CD14-positive monocyte (primary cell): ENCODE measurements at places on chromosomes 4 and X. TPM values are rescaled to one million over a fixed set of nuclear protein-coding genes. Genes with fewer than 3 reads are reported as not detected.

RAB41 gene
- polyA plus RNA-seq, result not detected

PDGFRA gene
- polyA plus RNA-seq, result not detected

IKBKG gene
- 31.3 TPM for polyA plus RNA-seq

ATOH1 gene
- polyA plus RNA-seq, result not detected

NDST4 gene
- polyA plus RNA-seq, result not detected in 2 replicates

VSIG4 gene
- polyA plus RNA-seq, result 10.2 TPM

CXXC4 gene
- polyA plus RNA-seq, result not detected

C4orf51 gene
- not detected for polyA plus RNA-seq

UBQLN2 gene
- 38.4 TPM for polyA plus RNA-seq

COX7B gene
- polyA plus RNA-seq, result 560 TPM

EMCN gene
- not detected for polyA plus RNA-seq

SPRY1 gene
- 3.7 TPM for polyA plus RNA-seq

JCHAIN gene
- polyA plus RNA-seq, result 0.41 TPM in 1 of 2 replicates, not detected in the other

CSAG1 gene
- polyA plus RNA-seq, result not detected

DNA sequence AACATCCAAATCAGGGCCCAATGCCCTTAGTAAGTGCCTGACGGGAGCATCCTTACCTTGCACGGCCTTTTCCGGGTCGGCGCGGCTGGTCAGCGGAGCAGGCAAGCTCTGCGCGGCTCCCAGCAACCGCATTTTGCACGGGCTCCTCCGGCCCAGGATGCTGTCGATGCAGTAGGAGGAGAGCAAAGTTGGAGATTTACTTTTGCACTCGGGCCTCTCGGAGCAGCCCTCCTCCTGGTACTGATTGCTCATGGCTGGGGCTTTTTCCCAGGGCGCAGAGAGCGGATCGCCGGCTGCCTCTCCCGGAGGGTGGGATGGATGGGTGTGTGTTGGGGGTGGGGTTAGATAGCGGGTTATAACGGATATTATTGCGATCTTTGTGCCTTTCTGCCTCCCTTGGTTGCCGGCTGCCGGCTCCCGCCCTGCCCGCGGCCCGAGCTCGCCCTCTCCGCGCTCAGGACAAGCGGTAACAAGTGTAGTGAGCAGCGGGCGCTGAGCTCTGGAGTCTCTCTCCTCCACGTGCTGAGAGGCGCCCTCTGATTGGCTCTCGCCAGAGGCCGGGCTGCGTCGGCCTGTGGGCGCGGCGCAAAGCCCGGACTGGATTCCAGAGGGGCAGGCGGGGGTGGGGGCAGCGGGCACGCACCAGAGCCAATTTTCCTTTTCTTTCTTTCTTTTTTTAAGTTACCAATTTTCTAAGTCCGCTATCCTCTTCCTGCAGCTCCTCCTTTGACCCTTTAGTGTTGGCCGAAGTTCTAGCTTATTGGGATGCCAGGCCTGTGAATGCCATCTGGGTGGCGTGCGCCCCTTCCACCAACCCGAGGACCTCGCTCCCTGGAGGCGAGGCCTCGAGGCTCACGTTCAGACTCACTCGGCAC, at the start of gene ARX:
TSS of gene ARX (minus strand) at position 480 of the 875 bp plus-strand sequence. CDS start at position 252, 228 bp downstream.
- H3K4me1 ChIP-seq, result peaks cover 23% of the 10 kb centered on the region
- no peak within 1 kb of the TSS for H3K4me3 ChIP-seq
- H3K36me3 ChIP-seq, result no peaks in the 10 kb centered on the region
- H3K27ac ChIP-seq, result no peak within 1 kb of the TSS
- peaks cover 64% of the 10 kb centered on the region for H3K27me3 ChIP-seq

- no peak overlapping the region for H3K27ac ChIP-seq
- no peak for DNase-seq
- H3K4me3 ChIP-seq, result no peak overlapping the region
- no peaks in the 10 kb centered on the region for H3K27me3 ChIP-seq
These were observed 91.5 kb upstream of the ZNF827 start for GRCh38 chr4:146029939-146030710.

DNA sequence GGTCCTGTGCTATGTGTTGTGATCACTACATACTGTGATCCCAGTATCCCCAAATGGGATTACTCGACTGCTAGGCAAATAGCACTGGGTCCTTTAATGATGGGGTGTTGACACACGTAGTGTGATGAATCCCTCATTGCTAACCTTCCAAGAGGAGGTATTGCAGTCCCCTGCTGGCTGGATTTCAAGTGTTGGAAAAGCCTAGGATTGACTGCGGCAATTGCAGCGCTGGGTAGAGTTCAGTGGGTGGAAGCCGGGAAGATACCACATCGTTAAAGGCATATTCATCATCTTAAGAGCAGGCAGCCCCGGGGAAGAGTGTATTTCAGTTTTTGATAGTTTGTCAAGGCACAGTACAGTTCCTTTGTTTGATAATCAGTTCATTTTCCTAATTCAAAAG, 159.9 kb downstream of the TRIML1 start:
- no peak overlapping the region for H3K4me3 ChIP-seq
- H3K27me3 ChIP-seq, result no peaks in the 10 kb centered on the region
- H3K27ac ChIP-seq, result no peak overlapping the region
- DNase-seq, result no peak

DNA sequence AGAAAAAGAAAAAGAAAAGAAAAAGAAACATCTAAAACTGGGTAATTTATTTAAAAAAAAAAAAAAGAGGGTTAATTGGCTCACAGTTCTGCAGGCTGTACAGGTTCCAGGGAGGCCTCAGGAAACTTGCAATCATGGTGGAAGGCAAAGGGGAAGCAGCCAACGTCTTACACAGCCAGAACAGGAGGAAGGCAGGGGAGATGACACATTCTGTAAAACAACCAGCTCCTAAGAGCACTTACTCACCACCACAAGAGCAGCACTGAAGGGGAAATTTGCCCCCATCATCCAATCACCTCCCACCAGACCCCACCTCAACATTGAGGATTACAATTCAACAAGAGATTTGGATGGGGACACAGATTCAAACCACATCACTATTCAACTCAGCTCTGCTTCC, 36.8 kb upstream of the TMEM184C start:
- H3K27me3 ChIP-seq, result no peaks in the 10 kb centered on the region
- no peak overlapping the region for H3K4me3 ChIP-seq
- H3K27ac ChIP-seq, result no peak overlapping the region
- H3K36me3 ChIP-seq, result no peaks in the 10 kb centered on the region

DNA sequence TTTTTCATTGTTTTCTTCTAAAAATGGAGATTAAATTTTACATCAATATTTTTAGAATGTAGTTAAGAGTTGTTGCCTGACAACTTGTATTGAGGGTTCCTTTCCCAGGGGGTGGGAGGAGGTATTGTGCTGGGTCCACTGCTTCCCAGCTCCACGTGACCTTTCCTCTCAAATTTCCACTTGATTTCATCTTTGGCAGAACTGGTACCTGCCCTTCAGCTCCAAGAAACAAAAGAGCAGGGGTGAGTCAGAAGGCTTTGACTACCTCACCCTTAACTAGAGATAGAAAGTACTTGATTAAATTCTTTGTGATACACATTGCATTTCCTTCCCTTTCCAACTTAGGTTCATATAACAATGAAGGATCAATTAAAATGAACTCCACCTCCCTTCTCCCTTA, 19.7 kb downstream of the TRIM2 start:
- H3K4me1 ChIP-seq, result peaks cover 9% of the 10 kb centered on the region
- H3K27me3 ChIP-seq, result peaks cover 5% of the 10 kb centered on the region
- no peak overlapping the region for H3K27ac ChIP-seq
- DNase-seq, result no peak
- no peak overlapping the region for H3K4me3 ChIP-seq

- no peaks in the 10 kb centered on the region for H3K36me3 ChIP-seq
- no peaks in the 10 kb centered on the region for H3K27me3 ChIP-seq
- H3K4me3 ChIP-seq, result no peak overlapping the region
- H3K27ac ChIP-seq, result no peak overlapping the region
These were observed 430.1 kb downstream of the ANKRD50 start for GRCh38 chr4:124282301-124282898.

GRCh38 chrX:136630881-136631280, 17.1 kb upstream of the CD40LG start:
- no peak overlapping the region for H3K27ac ChIP-seq
- H3K4me1 ChIP-seq, result no peaks in the 10 kb centered on the region
- H3K4me3 ChIP-seq, result no peak overlapping the region
- no peaks in the 10 kb centered on the region for H3K36me3 ChIP-seq
- H3K27me3 ChIP-seq, result peaks cover 3% of the 10 kb centered on the region
- no peak for DNase-seq

DNA sequence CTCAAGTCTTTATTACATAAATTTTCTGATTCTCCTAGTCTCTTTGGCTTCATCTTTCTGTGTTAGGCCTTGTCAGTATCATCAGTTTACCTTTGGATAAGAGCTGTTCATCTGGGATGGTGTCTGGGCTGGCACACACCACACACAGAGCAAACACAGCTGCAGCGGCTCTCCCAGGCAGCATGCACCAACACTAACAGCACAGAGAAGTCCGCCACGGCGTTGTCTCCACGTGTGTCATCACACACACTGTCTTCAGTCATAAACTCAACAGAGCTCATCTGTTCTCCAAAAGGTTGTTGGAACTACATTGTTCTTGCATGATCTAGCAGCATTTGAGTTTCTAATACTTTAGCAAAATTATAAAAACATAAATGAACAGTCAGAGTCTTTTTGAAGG, 851.9 kb upstream of the FRG1 start:
- H3K27ac ChIP-seq, result no peak overlapping the region
- no peaks in the 10 kb centered on the region for H3K27me3 ChIP-seq
- H3K4me1 ChIP-seq, result no peaks in the 10 kb centered on the region
- no peaks in the 10 kb centered on the region for H3K36me3 ChIP-seq
- H3K4me3 ChIP-seq, result no peak overlapping the region
- DNase-seq, result no peak

GRCh38 chr4:146949559-146949958, 3.9 kb upstream of the TTC29 start:
- H3K36me3 ChIP-seq, result no peaks in the 10 kb centered on the region
- H3K4me3 ChIP-seq, result no peak overlapping the region
- no peaks in the 10 kb centered on the region for H3K27me3 ChIP-seq
- H3K27ac ChIP-seq, result no peak overlapping the region
- peaks cover 19% of the 10 kb centered on the region for H3K4me1 ChIP-seq
- DNase-seq, result no peak

DNA sequence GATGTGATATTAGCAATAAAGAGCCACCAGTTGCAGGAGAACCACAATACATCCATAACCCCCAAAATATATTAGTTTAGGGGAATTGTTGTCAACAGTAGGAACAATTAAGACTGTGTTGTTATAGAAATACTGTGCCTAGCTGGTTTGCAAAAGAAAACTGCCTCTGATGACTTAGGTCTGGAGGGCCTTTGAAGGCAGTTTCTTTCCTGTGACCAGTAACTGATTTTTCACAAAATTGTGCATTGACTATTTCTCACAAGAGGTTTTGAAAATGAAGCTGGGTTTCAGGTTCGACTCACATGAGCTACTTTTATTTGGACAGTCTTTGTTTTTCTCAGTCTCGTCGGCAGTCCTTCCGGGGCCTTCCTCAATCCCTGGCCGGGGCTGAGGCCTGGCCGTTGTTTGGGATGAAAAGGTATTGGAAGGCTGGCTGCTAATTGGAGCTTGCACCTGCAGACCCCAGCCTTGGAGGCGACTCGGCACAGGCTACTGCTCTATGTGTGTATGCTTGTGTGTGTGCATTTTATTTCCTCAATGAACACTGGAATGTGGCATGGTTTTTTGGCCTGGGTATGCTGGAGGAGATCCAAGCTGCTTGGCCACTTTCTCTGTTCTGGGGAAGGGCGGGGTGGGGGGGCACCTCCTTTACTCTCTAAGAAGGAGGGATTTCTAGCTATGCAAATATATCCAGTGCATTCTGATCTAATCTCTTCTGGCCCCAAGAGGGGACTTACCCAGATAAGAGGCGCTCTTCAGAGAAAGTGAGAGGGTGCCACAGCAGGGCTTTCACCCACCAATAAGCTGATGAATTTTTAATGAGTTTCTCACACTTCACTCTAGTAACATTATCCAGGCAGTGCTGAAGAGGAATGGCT, 49.5 kb upstream of the LNX1 start:
- no peaks in the 10 kb centered on the region for H3K27me3 ChIP-seq
- H3K36me3 ChIP-seq, result no peaks in the 10 kb centered on the region
- H3K4me1 ChIP-seq, result no peaks in the 10 kb centered on the region

GRCh38 chr4:48815483-48815882, 15.4 kb upstream of the OCIAD1 start:
- H3K36me3 ChIP-seq, result no peaks in the 10 kb centered on the region
- H3K27me3 ChIP-seq, result no peaks in the 10 kb centered on the region
- no peaks in the 10 kb centered on the region for H3K4me1 ChIP-seq
- H3K4me3 ChIP-seq, result no peak overlapping the region
- no peak for DNase-seq
